Stimulated activated naive CD4-positive, alpha-beta T cell treated with Interleukin-2 at 50 U/mL for 16 hours (primary cell): ENCODE measurements at places on chromosomes 6 and 20.

- no peak for DNase-seq
Observed at GRCh38 chr6:130853555-130854183, 26.5 kb downstream of the SMLR1 start.

DNA sequence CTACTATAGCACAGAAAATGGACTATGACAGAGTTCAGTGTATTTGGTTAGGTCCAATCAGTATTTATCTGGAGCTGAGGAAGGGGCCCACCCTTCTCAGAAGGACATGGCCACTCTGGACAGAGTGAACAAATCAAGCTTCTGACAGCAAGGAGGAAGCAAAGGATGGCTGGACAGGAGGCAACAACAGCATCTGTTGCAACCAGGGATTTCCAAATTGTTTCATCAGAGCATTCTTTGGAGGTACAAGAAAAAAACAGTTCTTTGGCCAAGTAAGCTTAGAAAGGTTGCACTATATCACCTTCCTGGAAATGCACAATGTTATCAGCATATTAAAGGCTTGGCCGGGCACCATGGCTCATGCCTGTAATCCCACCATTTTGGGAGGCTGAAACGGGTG, 118.7 kb upstream of the SLC22A16 start:
- DNase-seq: no peak

DNA sequence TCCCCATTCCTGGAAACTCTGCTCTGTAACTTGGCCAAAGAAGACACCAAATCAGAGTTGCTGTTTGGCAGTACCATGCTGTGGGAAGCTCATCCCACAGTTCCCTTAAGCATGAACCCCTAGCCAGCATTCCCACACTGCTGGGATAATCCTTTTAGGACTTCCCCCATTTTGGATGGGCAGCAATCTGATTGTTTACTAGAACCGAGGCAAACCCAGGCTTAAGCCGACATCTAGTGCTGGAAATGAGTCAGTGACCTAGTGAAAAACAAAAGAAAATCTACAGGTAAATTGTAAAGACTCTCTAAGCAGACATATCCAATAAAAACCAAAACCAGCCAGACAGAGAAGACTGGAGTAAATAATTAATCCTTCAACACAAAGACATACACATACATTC, 5.2 kb downstream of the DNAH8 start:
- no peak for DNase-seq

- no peak for DNase-seq
Observed at GRCh38 chr20:39876976-39877635, 811.9 kb downstream of the MAFB start.
